ENCODE measurements at places on chromosomes 2 and 18.

- DNase-seq = no peak
Observed at GRCh38 chr18:45121146-45121545, 440.5 kb downstream of the SETBP1 start.

DNA sequence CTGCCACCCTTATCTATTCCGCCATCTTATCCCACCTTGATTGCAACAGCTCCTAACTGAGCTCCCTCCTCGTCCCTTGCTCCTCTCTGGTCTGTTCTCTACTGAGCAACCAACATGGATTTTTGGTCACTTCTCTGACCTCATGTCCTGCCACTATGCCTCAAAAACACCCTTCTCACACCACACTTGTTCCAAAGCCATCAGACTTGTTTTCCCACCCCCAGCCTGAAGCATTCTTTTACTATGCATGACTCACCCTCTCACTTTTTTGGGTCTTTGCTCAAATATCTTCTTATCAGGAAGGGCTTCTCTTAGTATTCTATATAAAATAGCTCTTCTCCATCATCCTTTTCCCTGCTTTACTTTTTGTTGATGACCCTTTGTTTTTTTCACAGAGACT lies 2.7 kb upstream of the FAM237A start:
- DNase-seq = no peak

- no peak for DNase-seq
Observed at GRCh38 chr18:58862851-58863538, 1.7 kb upstream of the ZNF532 start.

- DNase-seq = no peak
Observed at GRCh38 chr2:78980152-78980465, 45.4 kb upstream of the REG3G start.

- no peak for DNase-seq
Observed at GRCh38 chr2:60976256-60976850, 41.2 kb upstream of the PEX13 start.

DNA sequence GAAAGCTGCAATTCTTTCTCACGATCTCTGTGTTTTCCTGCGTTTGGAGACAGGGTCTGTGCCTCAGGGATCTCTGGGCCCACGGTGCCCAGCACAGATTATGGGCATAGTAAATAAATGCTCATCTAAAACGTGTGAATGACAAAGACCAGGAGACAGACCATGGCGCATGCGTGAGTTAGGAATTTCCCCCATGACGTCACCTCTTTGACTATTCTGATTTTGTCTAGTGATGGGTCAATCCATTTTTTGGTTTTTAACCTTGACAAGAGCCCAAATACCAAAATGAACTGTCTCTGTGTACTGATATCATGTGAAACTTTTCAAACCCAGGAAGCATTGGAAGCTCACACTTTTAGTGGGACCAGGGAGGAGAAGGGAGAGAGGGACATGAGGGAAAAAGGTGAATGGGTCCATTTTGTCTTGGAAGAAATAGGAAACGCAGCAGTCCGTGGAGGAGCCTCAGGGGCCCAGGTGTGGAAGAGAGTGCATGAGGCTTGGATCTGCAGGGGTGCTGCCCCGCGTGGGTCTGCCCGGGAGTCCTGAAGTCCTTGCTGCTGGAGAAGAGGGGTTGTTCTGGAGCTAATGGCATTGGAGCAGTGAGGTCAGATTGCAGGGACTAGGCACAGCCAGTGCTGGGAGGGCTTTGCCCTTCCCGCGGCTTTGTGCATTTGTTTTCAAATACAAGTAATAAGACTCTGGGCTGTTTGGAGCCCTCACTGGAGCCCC lies 172.2 kb downstream of the ASB1 start:
- no peak for DNase-seq

GRCh38 chr18:31490387-31490786 lies 7.6 kb upstream of the DSG2 start:
- no peak for DNase-seq

DNA sequence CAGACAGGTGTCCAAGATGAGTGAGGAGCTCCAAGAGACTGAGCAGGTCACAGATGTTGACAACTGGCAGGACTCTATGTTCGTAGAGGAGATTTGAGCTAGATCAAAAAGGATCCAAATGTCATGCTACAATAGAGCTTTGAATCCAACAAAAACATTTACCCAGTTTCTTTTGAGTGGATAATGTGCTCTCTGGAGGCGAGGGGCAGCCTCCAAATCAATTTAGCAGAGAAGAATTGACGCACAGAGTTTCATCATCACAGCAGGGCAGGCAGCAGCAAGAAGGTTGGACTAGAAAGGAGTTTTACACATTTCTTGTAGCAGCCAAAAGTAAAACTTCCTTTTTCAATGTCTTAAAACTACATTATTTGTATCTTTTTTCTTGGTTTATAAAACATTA lies 653.0 kb downstream of the RNF144A start:
- DNase-seq = no peak

GRCh38 chr2:237742614-237743013 lies 56.0 kb upstream of the RBM44 start:
- DNase-seq = no peak

- DNase-seq = peak; percentile 44
Observed at GRCh38 chr2:203328760-203329540, 756 bp downstream of the ABI2 start.

- no peak for DNase-seq
Observed at GRCh38 chr2:151688719-151689118, 45.6 kb downstream of the NEB start.

DNA sequence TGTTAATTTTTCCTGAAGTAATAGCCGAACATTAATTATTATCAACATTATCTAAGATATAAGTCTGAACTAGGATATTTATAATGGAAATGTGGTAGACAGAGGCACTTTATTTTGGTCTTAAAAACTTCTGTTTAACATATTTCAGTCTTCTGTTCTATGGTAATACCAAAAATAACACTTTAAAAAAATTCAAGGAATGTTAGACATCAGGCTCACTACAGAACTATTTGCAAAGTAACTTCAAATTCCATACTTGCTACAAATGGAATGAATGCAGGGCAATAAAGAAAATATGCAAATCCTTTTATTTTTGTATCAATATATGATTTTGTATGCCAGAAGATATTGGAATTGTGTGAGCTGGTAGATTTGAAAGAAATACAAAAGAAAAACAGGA lies 345.5 kb upstream of the DSEL start:
- no peak for DNase-seq

GRCh38 chr2:160941290-160941846 lies 218.9 kb upstream of the TANK start:
- no peak for DNase-seq

DNA sequence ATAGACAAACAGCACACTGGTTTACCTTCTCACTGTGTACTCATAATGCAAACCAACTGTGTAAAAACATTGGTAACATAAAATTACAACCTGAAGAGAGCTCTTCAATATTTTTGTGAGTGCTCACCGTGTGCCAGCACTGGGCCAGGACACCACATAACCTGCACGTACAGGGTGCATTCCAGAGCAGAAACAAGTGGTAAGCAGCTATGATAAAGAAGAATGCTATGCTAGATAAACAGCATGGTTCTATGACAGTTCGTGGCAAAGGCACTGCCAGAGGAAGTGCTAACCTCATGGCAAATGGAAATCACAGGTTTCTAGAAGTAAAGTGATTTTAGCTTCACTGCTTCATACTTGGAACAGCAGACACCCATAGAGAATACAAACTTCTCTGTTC lies 343.5 kb downstream of the MTX2 start:
- no peak for DNase-seq

GRCh38 chr18:74281011-74281979 lies 10.5 kb downstream of the CYB5A start:
- no peak for DNase-seq

DNA sequence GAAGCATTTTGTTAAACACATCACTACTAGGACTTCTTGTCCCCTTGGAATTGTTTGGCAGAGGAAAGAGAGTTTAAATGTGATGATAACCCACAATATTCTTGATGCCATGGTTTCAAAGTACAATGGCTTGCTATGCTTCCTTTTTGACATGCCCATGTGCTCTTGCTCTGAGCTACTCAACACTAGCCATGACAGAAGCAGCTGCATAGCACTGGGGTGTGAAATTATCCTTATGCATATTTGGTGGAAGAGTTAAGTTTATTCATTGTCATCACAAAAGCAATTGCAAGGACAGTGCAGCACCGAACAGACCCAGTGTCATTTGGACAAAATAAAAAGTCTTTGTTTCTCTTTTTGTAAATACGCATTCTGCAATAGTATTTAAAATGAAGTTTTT lies 209.9 kb upstream of the CDH20 start:
- no peak for DNase-seq

DNA sequence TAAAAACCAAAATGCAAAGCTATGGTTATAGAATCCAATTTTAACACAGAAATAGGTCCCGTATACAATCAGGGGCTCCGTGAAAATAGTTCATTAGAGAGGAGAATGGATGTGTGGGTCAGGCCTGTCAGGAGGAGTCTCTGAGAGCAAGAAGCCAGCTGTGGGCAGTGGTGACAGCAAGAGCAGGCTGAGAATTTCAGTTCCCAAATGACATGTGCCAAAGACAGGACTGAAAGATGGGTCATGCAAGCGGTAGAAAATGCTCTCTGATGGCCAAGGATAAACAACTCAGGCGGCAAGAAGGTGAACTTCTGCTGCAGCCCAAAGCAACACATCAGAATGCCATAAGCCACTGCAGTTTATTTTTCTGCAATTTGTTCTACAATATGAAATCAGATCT lies 100.4 kb downstream of the CCDC141 start:
- DNase-seq = no peak

DNA sequence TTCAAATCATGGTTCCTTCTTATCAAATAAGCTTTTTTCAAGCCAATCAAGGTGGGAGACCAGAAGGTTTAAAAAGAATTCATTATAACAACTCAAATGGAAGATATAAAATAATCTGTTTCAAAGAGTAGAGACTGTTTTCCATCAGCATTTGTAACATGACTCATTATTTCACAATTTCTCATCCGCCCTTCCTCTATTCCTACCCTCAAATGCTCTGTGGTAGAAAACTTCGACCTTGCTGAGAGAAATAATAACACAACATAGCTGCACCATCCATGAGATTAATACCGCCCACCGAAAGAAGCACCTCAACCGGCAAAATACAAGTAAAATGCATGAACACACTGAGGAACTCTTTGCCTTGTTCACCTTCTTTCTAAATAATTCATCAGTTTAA lies 2039.2 kb upstream of the CELF4 start:
- no peak for DNase-seq

GRCh38 chr2:50556934-50557575 lies 474.9 kb downstream of the NRXN1 start:
- no peak for DNase-seq

GRCh38 chr2:182540252-182540651 lies 113.4 kb upstream of the PDE1A start:
- no peak for DNase-seq

- DNase-seq = no peak
Observed at GRCh38 chr2:222751238-222751637, 79.8 kb downstream of the MOGAT1 start.

- no peak for DNase-seq
Observed at GRCh38 chr2:3282056-3282998, 95.3 kb downstream of the EIPR1 start.

- DNase-seq = no peak
Observed at GRCh38 chr2:39435741-39436591, 1.1 kb downstream of the MAP4K3 start.

DNA sequence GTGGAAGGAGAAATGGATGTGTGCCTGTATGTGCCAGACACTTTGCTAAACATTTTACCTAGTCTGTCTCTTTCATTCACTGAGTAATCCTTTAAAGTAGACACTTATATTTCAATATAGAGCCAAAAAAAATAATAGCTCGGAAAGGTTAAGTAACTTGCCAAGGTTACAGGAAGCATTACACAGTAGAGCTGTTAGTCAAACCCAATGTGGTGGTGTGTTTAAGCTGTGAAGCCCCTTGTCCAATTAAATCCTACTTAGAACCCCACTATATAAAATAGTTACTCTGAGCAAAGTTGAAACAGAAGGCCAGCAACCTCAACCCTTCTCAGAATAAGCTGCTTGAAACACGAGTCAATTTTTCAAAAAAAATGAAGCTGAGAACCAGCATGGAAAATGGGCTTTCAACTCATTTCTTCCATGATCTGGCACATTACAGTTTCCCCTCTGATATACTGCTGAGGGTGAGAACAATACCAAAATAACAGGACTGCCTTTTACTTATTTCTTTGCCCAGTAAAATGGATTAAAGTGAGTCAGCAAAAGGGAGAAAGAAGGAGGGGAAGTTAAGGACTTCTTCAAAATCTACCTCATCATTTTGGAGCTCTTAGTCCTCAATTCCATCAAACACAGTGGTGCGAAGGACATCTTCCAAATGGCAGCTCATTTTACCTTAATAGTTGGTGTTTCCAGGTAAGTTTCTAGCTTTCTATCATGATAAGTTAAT lies 7.9 kb downstream of the RDH14 start:
- DNase-seq = no peak

- DNase-seq = no peak
Observed at GRCh38 chr2:45765728-45766254, 114.3 kb downstream of the PRKCE start.

All from SK-MEL-5 (cell line).